ENCODE measurements at places on chromosomes 16 and 17. TPM values are rescaled to one million over a fixed set of nuclear protein-coding genes. Genes with fewer than 3 reads are reported as not detected.

Gene CNGB1
- polyA plus RNA-seq, result 10.7 TPM

Gene HBM
- 1.5 TPM for polyA plus RNA-seq

Gene SLC6A2
- polyA plus RNA-seq, result not detected

Gene CCDC200
- polyA plus RNA-seq, result 8.7 TPM

Gene RAMP2
- polyA plus RNA-seq, result 120 TPM

Gene ZNF200
- 6.3 TPM for polyA plus RNA-seq

Gene IL21R
- polyA plus RNA-seq, result 0.36 TPM

Gene EIF1
- 938 TPM for polyA plus RNA-seq

Gene ABCC12
- not detected for polyA plus RNA-seq

Gene NPTX1
- polyA plus RNA-seq, result 0.13 TPM

Gene TP53TG3
- not detected for polyA plus RNA-seq

Gene DPEP1
- 0.83 TPM for polyA plus RNA-seq

Gene HOXB5
- not detected for polyA plus RNA-seq

Gene KRT33B
- not detected for polyA plus RNA-seq

Gene CORO6
- not detected for polyA plus RNA-seq

Gene TMEM97
- 21.2 TPM for polyA plus RNA-seq

Gene CLDN7
- 39.4 TPM for polyA plus RNA-seq

Gene HBA2
- polyA plus RNA-seq, result not detected

Gene DDX28
- polyA plus RNA-seq, result 5.4 TPM

Gene VKORC1
- polyA plus RNA-seq, result 50.0 TPM

Gene ENGASE
- polyA plus RNA-seq, result 20.0 TPM

Gene TRIM72
- not detected for polyA plus RNA-seq

Gene PLA2G10
- 0.35 TPM for polyA plus RNA-seq

Gene KCTD19
- 0.56 TPM for polyA plus RNA-seq

Gene PSKH1
- polyA plus RNA-seq, result 21.0 TPM

Gene ERN1
- 4.4 TPM for polyA plus RNA-seq

Gene LPO
- polyA plus RNA-seq, result not detected

Gene TPSB2
- polyA plus RNA-seq, result 3.4 TPM

Gene KRT32
- not detected for polyA plus RNA-seq

Gene GPRC5B
- polyA plus RNA-seq, result 103 TPM

Gene ANKRD40CL
- polyA plus RNA-seq, result not detected

Gene SPN
- 0.86 TPM for polyA plus RNA-seq

Gene MYOCD
- polyA plus RNA-seq, result 1.0 TPM

Gene ATP2C2
- polyA plus RNA-seq, result 0.32 TPM

Gene LLGL2
- not detected for polyA plus RNA-seq

Gene OTOP3
- polyA plus RNA-seq, result not detected

Gene APRT
- polyA plus RNA-seq, result 55.5 TPM

Gene PRSS22
- polyA plus RNA-seq, result not detected

Gene TNS4
- polyA plus RNA-seq, result not detected

Gene MYH3
- polyA plus RNA-seq, result 14,773 TPM

Gene KRTAP1-5
- not detected for polyA plus RNA-seq

Data from muscle of arm (tissue), 14 donors.